ENCODE measurements at places on chromosomes 11 and 22.

GRCh38 chr11:3849297-3849874 is 6.1 kb upstream of the STIM1 start:
- peak; percentile 52 for DNase-seq

DNA sequence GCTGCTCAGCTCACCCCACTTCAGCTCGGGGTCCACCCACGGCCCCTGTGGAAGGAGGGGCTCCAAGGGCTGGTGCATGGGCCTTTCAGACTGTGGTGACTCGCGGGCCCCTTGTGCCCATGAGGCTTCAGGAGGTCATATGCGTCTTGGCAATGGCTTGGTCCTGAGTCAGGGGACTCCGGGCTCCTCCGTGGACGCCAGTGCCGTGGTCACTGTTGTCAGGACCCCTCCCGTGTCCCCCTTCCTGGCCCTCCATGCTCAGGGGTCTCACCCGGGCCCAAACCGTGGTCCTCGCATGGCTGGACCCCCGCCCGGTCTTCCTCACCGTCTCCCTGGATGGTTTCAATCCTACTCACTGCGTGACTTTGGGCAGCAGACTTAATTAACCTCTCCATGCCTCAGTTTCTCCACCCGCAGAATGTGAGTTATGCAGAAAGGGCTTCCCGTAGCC is 436.4 kb downstream of the TBC1D22A start:
- no peak for DNase-seq

DNA sequence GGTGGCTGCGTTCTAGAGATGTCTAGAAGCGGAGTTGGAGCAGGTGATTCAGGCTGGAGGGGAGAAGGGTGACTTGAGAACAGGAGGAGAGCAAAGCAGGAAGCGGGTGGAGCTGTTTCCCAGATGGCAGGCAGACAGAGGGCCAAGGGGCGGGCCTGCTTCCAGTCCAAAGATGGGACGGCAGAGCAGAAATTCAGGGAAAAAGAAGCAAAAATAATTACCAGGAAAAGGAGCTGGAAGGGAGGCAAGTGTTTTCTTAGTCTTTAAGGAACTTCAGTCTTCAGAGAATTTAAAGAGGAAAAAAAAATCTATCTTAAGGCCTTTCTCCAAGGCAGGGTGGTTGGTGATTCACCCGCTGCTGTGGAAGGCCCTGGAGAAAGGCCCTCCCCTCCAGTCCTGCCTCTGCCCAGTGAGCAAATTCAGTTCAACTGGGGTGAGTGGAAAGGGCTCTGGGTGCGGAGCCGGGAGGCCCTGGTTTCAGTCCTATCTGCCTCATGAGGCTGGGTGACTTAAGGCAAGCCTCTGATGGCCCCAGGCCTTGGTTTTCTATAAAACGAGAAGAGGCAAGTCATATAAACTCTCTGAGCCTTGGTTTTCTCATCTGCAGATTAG is 4.5 kb upstream of the CREB3L1 start:
- peak; percentile 56 for DNase-seq

DNA sequence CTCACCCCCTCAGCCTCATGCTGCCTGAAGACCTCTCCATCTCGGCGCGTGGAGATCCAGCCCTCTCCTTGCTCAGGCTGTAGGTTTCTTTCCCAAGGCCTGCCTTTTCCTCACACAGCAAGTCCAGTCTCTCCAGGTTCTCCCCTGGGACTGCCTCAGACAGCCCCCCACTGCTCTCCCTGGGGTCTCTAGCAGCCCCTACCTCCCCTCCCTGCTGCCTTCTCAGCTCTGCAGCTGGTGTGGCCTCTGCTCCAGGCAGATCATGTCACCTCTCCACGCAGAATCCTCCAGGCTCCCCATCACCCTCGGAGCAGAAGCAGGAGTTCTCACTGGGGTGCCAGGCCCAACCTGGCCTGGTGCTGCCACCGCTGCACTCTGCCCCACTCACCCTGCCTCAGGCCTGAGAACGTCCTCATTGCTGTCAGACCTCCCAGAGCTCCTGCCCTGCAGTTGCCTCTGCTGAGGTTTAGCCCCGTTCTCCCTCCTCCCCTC is 15.2 kb downstream of the SMARCB1 start:
- no peak for DNase-seq

- no peak for DNase-seq
Measured at GRCh38 chr11:72026090-72026489, 27.4 kb downstream of the IL18BP start.

Data from epithelial cell of esophagus (primary cell).